ENCODE measurements at places on chromosomes 6 and 20.

GRCh38 chr20:50744143-50744792 lies 12.9 kb downstream of the PARD6B start:
- DNase-seq: no peak

GRCh38 chr6:43627008-43627825 lies 1.8 kb downstream of the GTPBP2 start:
- DNase-seq: no peak

- DNase-seq: no peak
Measured at GRCh38 chr6:53796451-53796780, 1.6 kb downstream of the LRRC1 start.

- no peak for DNase-seq
Measured at GRCh38 chr6:165441181-165441580, 131.8 kb upstream of the C6orf118 start.

- no peak for DNase-seq
Measured at GRCh38 chr6:18391023-18391422, 3.9 kb downstream of the RNF144B start.

DNA sequence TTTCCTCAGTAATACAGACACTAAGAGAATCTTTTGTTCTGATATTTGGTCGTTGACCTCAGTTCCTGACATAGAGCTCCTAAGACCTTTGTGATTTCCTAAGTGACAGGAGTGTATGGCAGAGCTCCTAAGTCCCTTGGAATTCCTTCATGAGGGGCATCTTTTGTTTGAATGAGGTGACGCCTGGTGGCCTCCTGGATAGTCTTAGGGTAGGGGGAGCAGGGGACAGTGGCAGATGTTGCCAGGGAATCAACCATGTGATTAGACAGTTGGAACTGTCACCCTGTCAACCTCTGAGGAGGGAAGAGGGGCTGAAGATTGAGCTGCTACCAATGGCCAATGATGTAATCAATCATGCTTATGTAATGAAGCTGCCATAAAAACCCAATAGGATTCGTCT lies 67.0 kb downstream of the DST start:
- DNase-seq: no peak

GRCh38 chr20:63873477-63873971 lies 8.5 kb downstream of the TPD52L2 start:
- DNase-seq: no peak

- no peak for DNase-seq
Measured at GRCh38 chr6:35046103-35046502, 95.0 kb downstream of the TCP11 start.

- DNase-seq: no peak
Measured at GRCh38 chr6:154933181-154933827, 61.8 kb upstream of the TIAM2 start.

GRCh38 chr6:147528511-147529145 lies 20.1 kb downstream of the SAMD5 start:
- DNase-seq: no peak

DNA sequence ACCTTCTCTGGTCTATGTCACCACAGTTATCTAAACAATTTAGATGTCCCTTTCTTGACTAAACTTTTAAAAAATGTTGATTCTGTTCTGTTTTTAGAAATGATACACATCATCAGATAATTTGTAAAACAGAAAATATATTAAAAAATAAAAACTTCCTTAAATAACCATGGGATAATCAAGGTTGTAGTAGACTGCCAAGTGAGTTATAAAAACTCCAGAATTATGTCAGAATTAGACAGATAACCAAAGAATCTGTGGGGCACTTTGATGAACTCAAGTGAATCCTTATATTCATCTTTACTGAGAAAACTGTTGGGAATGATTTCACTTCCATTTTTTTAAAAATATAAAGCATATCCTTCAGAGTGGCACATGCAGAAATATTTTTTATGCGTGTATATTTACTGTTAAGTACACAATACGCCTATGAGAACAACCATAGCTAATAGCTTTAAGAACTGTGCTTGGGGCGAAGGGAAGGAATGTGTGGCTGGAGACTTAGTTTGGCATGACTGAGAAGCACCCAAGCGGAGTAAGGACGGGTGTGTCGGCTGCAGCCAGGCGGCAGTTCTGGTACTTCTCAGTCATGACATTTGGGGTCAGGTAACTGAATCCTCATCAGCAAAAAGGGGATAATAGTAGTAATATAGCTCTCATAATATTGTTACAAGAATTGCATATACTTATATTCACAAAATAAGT lies 604.7 kb upstream of the CITED2 start:
- DNase-seq: no peak

- DNase-seq: no peak
Measured at GRCh38 chr6:108222504-108222903, 38.3 kb downstream of the SNX3 start.

DNA sequence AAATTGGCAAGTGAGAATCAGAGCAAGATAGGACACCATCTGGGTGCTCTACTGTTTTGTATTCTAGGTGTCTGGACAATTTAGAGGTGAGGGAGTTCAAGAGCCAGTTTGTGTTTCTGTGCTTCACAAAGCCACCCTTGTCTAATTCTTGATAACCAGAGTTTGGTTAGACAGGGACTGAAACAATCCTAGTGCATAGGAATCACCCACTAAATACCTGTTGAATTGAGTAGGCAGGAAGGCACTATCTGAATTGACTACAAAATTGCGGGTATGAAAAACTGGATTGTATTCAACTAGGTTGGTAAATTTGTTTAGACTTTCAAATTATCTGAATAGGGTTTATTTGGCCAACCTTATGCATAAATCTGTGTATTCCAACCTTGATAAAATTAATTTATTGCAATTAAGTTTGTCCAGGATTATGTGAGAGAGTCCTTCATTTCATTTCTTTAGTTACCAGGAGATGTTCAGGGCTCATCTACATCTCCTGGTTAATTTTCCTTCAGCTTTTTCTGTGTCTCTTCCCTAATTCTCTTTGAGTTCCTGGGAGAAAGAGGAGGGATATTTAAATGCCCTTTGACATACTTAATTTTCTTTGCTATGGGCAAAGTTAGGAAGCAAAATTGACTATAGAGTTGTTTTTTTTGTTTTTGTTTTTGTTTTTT lies 1.7 kb downstream of the TPX2 start:
- no peak for DNase-seq

DNA sequence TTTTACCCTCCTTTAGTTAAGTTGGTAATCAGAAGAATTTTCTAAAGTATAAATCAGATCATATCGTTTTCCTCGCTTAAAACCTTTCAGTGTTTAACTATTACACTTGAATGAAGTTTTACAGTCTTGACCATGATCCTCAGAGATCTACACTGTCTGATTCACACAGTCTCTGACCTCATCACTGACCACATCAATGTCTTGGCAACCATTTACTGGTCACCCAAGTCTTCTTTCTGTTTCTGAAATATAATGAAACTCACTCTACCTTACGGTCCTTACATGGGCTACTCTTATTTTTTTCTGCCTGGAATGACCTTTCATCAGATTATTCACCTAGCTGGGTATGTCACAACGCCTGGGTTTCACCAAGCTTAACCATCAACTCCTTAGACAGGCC lies 71.4 kb downstream of the ADGB start:
- no peak for DNase-seq

- DNase-seq: no peak
Measured at GRCh38 chr20:24738981-24739633, 210.0 kb upstream of the CST7 start.

- no peak for DNase-seq
Measured at GRCh38 chr6:101394936-101395335, 1.4 kb downstream of the GRIK2 start.

GRCh38 chr6:149075616-149076354 lies 241.7 kb upstream of the TAB2 start:
- DNase-seq: no peak

DNA sequence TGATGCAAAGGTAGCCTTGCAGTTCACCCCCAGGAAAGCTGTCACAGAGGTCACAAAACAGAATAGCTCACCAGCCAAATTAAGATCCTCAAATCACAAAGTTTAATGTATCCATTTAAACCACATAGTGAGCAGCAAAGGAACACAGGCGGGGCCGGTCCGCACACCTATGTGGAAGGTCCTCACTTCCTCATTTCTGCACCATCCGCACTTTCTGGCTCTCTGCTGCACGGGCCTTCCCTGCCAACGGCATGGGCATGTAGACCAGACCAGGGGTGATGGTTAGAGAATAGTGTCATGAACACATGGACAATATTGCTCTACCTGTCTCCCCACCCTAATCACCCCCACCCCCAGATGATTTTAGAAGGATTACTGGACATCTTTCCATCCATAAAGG lies 12.1 kb upstream of the TBXT start:
- DNase-seq: no peak

- no peak for DNase-seq
Measured at GRCh38 chr6:29708432-29709179, 14.6 kb upstream of the HLA-F start.
